ENCODE measurements at places on chromosomes 16 and 17.
A peak's percentile ranks its signal among the peaks of the same experiment; 100 is the strongest.

- DNase-seq = no peak
These were observed 23.6 kb upstream of the ATP5MC1 start for GRCh38 chr17:48868916-48869500.

GRCh38 chr17:55037828-55038227, 69.3 kb downstream of the STXBP4 start:
- DNase-seq = no peak

- DNase-seq = no peak
These were observed 41.4 kb downstream of the RPH3AL start for GRCh38 chr17:311119-311782.

DNA sequence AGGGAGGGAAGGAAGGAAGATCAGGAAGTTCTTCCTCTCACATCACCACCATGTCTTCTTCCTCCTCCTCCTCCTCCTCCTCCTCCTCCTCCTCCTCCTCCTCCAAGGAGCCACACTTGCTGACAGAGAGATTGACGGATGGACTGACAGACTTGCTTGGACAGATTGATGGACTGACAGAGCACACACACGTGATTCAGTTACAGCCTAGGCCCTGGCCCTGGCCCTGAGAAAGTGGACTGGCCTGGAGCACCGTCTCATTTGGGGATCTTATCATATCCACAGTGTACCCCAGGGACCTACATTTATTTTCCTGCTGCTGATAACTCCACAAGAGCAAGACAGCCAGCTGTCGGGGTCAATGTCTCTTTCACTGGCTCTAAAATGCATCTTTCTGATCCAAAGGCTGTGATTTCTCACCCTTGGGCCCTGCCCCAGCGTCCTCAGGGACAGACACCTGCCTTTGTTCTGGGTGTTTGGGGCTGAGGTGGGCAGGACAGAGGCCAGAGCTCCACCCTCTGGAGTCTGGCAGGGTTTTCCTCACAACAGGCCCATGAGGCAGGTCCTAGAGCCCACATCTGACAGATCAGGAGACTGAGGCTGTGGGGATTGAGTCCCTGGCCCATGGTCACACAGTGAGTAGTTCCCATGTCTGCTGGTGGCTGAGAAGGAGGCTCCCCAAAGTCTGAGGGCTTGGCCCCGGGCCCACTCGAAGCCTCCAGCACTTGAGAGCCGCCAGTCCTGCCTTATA, 2.3 kb upstream of the P2RX1 start:
- no peak for DNase-seq

DNA sequence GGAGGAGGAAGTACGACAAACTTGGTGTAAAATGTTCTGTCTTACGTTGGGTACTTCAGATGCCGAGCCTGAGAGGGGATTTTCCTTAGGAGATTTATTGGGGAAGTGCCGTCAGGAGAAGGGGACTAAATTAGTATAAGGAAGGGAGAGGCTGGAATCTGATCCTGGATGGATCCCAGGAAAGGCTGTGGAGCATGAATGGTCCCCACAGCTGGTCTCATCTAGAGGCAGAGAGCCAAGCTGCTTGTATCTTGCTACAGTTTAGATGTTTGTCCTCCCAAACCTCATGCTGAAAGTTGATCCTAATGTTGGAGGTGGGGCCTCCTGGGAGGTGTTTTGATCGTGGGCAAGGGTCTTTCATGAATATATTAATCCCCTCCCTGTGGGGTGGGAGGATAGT, 798.4 kb upstream of the EEF2KMT start:
- no peak for DNase-seq

DNA sequence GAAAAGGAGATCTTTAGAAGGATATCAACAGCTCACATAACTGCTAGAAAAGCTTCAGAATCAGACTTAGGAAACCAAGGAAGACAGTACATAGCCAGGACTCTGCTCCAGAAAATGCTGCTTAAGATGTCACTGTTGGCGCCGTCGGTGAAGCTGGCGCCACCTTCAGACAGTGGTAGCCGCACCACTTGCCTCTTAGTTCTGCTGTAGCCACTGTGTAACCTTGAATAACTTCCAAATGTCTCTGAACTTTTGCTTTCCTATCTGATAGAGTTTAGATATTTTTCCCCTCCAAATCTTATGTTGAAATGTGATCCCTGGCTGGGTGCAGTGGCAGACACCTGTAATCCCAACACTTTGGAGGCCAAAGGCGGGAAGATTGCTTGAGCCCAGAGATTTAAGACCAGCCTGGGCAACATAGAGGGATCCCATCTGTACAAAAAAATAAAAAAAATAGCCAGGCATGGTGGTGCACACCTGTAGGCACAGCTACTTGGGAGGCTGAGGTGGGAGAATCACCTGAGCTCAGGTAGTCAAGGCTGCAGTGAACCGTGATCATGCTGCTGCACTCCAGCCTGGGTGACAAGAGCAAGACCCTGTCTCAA, 6.3 kb upstream of the USP31 start:
- DNase-seq = peak; percentile 50

- DNase-seq = no peak
These were observed 857 bp downstream of the GOT2 start for GRCh38 chr16:58733248-58733670.

DNA sequence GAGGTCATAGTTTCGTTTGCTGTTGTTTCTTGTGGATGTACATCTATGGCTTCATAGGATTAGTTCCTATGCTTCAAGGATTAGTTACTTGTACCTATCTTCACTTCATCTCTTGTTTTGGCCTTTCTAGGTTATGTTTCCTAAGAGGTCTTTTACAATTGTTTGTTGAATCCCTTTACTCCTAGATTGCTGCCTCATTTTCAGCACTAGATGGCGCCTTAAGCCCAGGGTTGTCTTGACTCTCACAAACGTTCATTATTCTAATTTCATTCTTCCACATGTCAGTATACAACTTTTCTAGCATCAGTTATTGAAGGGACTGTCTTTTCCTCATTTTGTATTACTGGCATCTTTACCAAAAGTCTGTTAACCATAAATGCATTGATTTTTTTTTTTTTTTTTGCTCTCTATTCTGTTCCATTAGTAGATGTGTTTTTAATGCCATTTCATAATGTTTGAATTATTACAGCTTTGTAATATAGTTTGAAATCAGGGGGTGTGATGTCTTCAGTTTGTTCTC, 45.0 kb upstream of the NACA2 start:
- DNase-seq = no peak

- peak; percentile 94 for DNase-seq
These were observed at the start of gene VTN for GRCh38 chr17:28370035-28370743. VTN (minus strand) TSS chr17:28370307; CDS start chr17:28370203, 104 bp downstream.

GRCh38 chr17:1650731-1651558, 1.3 kb upstream of the RILP start:
- DNase-seq = peak; percentile 88

- no peak for DNase-seq
These were observed 31.3 kb downstream of the ASIC2 start for GRCh38 chr17:33261820-33262219.

DNA sequence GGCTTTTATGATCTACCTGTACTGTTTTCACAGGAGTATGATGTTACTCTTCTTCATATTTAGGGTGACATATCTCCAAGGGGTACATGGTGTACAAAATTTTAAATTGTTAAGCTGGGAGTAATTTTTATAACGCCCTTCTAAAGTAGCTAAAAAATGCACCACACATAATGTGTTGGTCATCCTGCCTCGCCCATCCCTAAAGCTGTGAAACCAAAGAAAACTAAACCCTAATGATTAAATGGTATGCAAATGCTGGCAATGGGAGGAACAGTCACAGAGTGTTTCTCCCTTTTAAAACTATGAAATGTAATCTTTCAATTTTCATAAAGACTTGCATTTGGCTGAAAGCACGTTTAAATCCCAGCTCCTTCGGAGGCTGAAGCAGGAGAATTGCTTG, 2.0 kb upstream of the KRT24 start:
- DNase-seq = no peak

- no peak for DNase-seq
These were observed 1.8 kb downstream of the TMIGD1 start for GRCh38 chr17:30332057-30332542.

DNA sequence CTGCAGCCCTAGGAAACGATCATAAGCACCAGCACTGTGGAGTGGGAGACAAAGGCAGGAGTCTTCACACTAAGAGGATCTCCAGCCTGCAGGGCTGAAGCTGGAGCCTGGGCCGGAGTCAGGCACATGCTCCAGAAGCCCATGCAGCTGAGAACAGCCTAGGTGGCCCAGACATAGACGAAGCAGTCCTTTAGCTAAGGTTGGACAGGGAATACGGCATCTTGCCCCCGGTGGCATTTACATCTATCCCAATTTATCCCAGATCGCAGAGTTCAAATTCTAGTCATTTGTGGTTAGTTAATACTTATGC, 13.9 kb downstream of the TSPOAP1 start:
- DNase-seq = no peak

DNA sequence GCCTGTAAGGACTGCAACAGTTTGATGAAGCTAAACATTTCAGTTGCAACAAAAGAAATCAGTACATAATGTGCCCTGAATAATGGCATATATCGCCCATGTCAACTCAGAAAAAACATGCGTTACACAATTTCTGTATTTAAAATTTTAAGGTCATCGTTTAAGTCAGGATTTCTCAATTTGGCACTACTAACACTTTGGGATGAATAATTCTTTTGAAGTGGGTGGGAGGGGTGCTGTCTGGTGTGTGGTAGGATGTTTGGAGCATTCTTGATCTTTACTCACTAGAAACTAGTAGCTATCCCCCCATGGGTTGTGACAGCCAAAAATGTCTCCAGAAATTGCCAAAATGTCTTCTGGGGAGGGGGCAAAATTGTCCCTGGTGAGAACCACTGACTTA, 50.7 kb upstream of the CNTNAP4 start:
- no peak for DNase-seq

DNA sequence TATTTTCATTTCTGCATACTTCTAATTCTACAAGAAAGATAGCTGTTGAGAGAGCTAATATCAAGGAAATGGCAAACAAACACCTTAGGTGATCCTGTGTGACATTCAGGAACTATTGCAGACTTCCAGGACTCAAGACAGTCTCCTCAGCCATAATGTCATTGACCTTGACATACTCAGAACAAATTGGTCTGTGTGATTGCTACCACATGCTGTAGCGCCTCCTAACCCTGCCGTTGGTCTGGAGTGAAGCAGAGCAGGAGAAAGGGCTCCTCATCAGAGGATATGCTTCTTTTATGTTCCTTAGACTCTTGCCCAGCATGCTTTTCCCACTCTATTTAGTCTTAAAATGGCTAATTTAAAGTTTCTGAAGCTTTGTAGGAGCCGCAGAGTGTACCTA, 194.2 kb upstream of the TBX2 start:
- DNase-seq = no peak

- no peak for DNase-seq
These were observed 8.2 kb upstream of the CD300E start for GRCh38 chr17:74631468-74632450.

DNA sequence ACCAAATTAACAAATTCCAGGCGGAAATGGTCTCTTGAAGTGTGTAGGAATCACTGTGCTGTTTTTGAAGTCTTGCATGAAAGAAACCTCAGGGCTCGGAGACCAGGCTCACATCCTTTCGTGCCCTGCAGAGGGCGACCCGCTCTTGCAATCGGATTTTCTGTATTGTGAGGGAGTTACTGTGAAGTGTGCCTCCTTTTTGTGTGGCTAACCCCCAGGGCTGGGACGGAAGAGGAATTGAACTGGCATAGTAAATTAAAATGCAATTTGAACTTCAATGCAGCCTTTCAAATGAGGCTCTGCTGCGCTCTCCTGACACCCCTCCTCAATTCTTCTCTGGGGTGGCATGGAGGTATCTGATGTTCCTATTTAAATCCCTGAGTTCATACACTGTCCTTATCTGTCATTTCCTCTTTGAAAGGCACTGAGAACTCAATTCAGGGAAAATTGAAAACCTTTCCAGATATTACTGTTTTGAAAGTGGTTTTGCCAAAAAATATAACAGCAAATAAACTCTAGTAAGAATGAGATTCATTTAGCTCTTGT, 51.5 kb upstream of the MGAT5B start:
- no peak for DNase-seq

GRCh38 chr16:9934723-9935508, 247.3 kb downstream of the GRIN2A start:
- DNase-seq = no peak

DNA sequence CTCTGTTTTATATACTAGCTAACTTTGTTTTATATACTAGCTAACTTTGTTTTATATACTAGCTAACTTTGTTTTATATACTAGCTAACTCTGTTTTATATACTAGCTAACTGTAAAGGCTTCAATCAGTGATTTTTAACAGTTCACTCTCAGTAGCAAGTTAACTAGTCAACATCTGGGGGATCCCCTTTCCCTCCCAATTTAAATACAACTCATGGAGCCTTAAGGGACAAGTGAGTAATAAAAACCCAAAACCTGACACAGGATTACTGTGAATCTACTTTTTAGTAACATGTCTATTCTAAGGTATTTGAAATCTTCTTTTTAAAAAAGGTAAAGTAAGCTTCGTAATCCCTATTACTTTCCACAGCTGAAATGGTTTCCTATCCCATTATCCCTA, 32.2 kb downstream of the FAM222B start:
- DNase-seq = no peak

GRCh38 chr16:89406277-89406888, 84.0 kb downstream of the ANKRD11 start:
- no peak for DNase-seq

DNA sequence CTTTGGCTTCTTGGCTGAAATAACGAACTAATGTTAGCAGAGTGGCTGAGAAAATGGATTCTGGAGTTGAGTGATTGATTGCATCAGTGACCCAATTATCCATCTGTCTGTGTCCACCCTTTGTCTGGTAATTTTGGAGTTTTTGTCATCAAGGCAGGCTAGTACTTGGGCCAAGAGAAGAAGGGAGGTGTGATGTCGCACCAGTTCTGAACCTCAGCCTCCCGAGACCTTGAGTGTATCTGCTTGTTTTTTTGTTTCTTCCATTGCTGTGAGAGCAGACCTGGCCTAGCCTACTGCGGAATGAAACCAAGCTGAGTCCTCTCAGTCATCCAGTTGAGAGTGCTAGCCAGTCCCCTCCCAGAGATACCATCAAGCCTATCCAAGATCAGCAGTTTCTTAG, 4.5 kb downstream of the ABCA8 start:
- no peak for DNase-seq

DNA sequence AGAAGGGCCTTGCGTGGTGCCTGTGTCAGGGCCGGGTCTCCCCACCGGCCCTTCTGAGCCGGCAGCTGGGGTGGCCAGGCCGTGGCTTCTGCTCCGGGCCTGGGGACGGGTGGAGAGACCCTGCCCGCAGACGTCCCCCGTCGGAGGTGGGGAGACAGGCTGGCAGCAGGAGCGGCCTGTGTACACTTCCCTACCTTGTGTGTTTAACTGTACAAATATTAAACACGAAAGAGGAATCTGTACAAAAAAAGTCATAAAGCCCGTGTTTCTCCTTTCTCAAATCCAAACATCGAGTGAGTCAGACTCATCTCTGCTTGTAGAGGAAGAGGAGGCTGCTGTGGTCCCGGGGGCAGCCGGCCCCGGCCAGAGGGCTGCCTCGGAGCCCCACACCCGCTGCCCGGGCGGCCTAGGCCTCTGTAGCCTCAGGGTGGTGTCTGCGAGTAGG, 2.0 kb downstream of the CACNA1H start:
- DNase-seq = no peak

DNA sequence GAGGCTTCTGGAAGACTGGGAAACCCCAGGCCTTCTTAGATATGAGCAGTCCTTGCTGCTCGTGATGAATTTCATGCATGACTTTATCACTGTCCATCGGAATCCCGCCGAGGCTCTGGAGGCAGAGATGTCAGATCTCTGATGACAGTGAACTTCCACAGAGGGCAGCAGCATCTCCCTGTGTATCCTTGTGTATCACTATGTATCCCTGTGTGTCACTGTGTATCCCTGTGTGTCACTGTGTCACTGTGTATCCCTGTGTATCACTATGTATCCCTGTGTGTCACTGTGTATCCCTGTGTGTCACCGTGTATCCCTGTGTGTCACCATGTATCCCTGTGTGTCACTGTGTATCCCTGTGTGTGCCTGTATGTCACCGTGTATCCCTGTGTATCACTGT, 160.2 kb upstream of the CHMP6 start:
- no peak for DNase-seq

Measured in right lobe of liver (tissue), 6 donors.